Common myeloid progenitor, CD34-positive (primary cell): ENCODE measurements at places on chromosomes 1 and 21.
A peak's percentile ranks its signal among the peaks of the same experiment; 100 is the strongest.

DNA sequence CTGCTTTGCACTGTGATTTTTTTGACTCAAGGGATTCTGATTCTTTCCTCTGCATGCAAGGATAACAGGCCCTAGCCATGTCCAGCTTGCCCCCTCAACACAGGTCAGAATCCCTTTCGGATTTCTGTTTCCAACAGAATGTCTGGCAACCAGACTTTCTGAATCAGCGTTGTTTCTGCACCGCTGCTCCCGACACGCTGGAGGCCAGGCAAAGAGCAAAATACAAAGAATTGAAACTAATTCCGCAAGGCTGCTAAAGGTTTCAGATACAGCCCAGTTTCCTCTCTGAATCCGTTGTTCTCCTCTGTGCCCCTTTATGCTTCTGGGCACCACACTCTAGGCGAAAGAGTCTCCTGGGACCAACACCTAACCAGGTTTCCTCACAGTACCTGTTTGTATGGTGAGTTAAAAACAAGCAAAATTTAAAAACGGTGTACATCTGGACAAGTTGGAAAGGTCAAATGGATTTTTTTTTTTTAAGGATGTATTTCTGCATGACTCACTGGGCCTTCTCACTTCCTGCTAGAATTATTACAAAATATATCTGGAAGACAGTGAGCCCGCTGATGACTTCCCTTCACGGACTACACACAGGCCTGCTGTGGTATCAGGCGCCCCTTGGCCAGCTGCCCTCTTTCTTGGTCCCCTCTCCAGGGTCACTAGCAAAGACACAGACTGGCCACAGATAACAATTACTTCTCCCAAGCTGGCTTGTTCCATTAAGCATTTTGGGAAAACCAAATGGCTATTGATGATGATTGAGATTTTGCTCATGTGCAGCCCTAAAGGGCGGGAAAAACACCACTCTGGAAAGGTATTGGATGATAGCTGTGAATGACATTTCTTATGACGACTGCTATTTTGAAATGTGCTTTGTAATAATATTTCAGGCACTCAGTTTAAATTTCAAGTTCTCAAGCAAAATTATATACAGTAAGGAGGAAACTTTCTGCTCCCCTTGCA lies 118.3 kb downstream of the TGFB2 start:
- H3K4me1 ChIP-seq, result no peaks in the 10 kb centered on the region
- DNase-seq, result no peak
- H3K27ac ChIP-seq, result no peak overlapping the region
- no peak overlapping the region for H3K4me3 ChIP-seq
- H3K36me3 ChIP-seq, result no peaks in the 10 kb centered on the region

GRCh38 chr1:9438431-9439073 lies 100.7 kb upstream of the SLC25A33 start:
- DNase-seq, result no peak
- no peaks in the 10 kb centered on the region for H3K27me3 ChIP-seq
- no peak overlapping the region for H3K27ac ChIP-seq
- H3K4me3 ChIP-seq, result no peak overlapping the region
- no peaks in the 10 kb centered on the region for H3K4me1 ChIP-seq
- no peaks in the 10 kb centered on the region for H3K36me3 ChIP-seq

- no peak for DNase-seq
- no peaks in the 10 kb centered on the region for H3K27me3 ChIP-seq
- H3K27ac ChIP-seq, result no peak overlapping the region
- H3K4me3 ChIP-seq, result no peak overlapping the region
These were observed 34.5 kb downstream of the DIRAS3 start for GRCh38 chr1:68015971-68016370.

- H3K27me3 ChIP-seq, result no peaks in the 10 kb centered on the region
- DNase-seq, result no peak
- H3K4me1 ChIP-seq, result no peaks in the 10 kb centered on the region
- H3K36me3 ChIP-seq, result no peaks in the 10 kb centered on the region
These were observed 51.8 kb upstream of the ZSWIM5 start for GRCh38 chr1:45258059-45258650.

DNA sequence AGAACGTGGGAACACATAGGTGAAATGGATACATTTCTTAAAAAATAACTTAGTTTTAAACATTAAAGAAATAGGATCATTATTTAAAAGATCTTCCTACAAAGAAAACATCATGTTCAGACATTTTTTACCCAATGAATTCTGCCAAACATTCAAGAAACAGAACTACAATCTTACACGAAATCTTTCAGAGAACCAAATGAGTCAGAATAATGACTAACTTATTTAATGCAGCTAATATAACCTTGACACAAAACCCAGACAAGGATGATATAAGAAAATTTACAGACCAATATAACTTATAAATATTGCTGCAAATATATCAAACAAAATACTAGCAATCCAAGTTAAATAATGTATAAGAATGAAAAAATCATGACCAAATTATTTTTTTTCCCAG lies 220.1 kb upstream of the KCNK2 start:
- H3K4me1 ChIP-seq, result no peaks in the 10 kb centered on the region
- DNase-seq, result no peak
- H3K27me3 ChIP-seq, result no peaks in the 10 kb centered on the region

GRCh38 chr1:91754816-91755580 lies 131.0 kb downstream of the TGFBR3 start:
- no peak overlapping the region for H3K27ac ChIP-seq
- no peak for DNase-seq
- H3K27me3 ChIP-seq, result no peaks in the 10 kb centered on the region
- no peaks in the 10 kb centered on the region for H3K36me3 ChIP-seq

DNA sequence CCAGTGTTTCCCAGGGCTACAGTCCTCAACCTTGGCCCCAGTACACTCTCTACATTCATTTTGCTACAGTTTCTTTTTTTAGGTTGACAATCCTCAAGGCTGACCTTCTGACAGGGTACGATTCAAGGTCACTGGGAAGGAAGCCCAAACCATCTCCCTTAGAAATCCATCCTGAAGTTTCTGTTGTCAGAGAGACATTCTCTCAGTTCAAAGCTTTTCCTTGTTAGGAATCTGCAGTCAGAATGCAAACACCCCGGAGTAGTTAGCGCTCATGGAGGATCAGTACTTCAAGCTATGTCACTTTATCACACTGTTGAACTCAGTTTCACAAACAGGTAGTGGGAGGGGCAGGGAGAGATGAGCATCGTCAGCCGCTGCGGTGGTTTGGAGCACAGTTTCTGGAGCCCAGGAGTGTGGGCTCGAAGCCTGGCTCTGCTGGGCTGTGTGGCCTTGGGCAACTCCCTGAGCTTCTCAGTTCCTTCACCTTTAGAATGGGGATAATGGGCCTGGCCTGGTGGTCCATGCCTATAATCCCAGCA lies 4.2 kb downstream of the SLC2A5 start:
- peaks cover 65% of the 10 kb centered on the region for H3K4me1 ChIP-seq
- no peaks in the 10 kb centered on the region for H3K27me3 ChIP-seq
- no peak overlapping the region for H3K27ac ChIP-seq

- DNase-seq, result no peak
- no peak overlapping the region for H3K27ac ChIP-seq
- no peaks in the 10 kb centered on the region for H3K27me3 ChIP-seq
- no peak overlapping the region for H3K4me3 ChIP-seq
- no peaks in the 10 kb centered on the region for H3K4me1 ChIP-seq
These were observed 355.9 kb downstream of the PTPRU start for GRCh38 chr1:29592261-29592615.

- H3K4me3 ChIP-seq, result no peak overlapping the region
- no peaks in the 10 kb centered on the region for H3K36me3 ChIP-seq
- H3K27me3 ChIP-seq, result no peaks in the 10 kb centered on the region
- no peak for DNase-seq
- no peaks in the 10 kb centered on the region for H3K4me1 ChIP-seq
- H3K27ac ChIP-seq, result no peak overlapping the region
These were observed 91.7 kb upstream of the CD34 start for GRCh38 chr1:208002672-208003071.

DNA sequence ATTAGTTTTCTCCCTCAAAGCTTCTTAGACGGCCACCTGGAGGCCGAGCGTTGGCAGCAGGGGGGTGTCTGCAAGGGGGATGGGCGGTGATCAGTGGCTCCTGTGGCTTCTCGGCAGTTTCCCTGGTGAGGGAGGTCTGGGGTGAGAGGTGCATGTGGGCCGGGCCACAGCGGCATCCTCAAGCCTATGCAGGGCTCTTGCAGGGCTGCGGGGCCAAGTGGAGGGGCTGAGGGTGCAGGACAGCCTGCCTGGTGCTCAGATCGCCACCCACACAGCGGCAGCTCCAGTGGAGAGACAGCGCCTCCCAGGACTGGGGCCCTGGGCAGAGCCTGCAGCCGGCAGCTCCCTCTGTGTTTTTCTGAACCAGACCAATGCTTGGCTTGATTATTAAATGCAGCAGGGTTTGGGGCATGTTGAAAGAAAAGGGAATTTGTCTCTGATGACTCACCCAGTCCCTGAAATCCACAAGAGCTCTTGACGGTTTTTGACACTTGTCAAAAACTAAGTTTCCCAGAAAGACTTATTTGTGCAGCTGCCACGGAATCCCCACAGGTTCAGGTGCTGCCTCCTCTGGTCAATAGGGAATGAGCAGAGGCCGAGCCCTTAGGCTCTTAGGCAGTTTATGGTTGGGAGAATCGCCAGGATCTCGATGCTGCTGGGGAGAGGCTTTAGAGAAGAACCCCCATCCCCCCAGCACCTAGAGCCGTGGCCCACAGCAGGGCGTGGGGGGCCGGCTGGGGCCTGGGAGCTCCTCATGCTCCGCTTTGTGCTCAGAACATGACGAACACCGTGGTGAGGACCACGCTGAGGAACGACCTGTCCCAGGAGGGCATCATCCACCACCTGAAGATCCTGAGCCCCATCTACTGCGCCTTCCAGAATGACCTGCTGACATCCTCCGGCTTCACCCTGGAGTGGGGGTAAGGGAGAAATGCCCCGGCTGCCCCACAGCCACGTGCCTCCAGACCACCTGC lies 54.7 kb downstream of the UMODL1 start:
- peaks cover 81% of the 10 kb centered on the region for H3K4me1 ChIP-seq
- H3K27ac ChIP-seq, result peak overlapping the region; percentile 59
- H3K4me3 ChIP-seq, result no peak overlapping the region
- H3K36me3 ChIP-seq, result no peaks in the 10 kb centered on the region

DNA sequence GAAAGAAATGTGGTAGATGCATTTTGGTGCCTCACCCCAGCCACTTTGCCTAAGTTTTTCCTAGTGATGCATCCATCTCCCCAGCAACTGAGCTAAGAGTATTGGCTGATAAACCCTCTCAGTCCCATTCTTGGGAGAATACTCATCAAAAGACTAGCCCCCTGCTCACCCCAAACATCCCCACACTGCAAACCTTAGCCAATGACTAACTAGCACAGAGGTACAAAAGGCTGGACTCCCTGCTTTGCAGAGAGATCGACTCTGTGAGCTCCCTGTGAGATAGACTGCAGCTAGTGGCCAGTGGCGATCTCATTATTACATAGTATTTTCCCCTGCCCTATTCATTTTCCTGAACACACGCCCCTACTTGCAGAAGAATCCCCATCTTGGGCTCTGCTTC lies 155.3 kb downstream of the HHIPL2 start:
- no peaks in the 10 kb centered on the region for H3K36me3 ChIP-seq
- H3K27ac ChIP-seq, result no peak overlapping the region
- no peaks in the 10 kb centered on the region for H3K27me3 ChIP-seq
- H3K4me3 ChIP-seq, result no peak overlapping the region

- no peak for DNase-seq
- H3K4me1 ChIP-seq, result peaks cover 31% of the 10 kb centered on the region
- H3K36me3 ChIP-seq, result peaks cover 79% of the 10 kb centered on the region
- H3K27me3 ChIP-seq, result no peaks in the 10 kb centered on the region
- H3K4me3 ChIP-seq, result no peak overlapping the region
- no peak overlapping the region for H3K27ac ChIP-seq
These were observed 4.2 kb downstream of the SFPQ start for GRCh38 chr1:35188578-35189392.

DNA sequence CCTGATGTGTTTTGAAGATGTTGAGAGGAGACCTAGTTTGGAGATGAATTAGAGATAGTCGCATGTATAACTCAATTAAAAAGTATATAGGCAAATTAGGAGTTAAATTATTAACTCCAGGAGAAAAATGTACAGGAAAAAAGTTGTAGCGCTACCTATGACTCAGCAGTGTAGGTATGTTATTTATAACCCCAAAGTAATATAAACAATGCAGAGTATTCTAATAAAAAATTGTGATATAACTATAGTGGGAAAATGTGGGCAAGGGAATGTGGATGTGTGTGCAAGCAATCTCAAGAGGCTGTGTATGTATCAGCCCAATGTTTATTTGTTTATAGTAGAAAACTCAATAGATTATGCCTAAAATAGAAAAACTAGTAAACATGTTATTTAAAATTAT lies 144.5 kb downstream of the BRINP2 start:
- no peaks in the 10 kb centered on the region for H3K36me3 ChIP-seq
- H3K27me3 ChIP-seq, result no peaks in the 10 kb centered on the region
- H3K4me1 ChIP-seq, result no peaks in the 10 kb centered on the region

GRCh38 chr1:4603295-4604110 lies 50.9 kb upstream of the AJAP1 start:
- H3K4me1 ChIP-seq, result peaks cover 22% of the 10 kb centered on the region
- H3K4me3 ChIP-seq, result no peak overlapping the region
- no peak overlapping the region for H3K27ac ChIP-seq
- peaks cover 2% of the 10 kb centered on the region for H3K27me3 ChIP-seq
- H3K36me3 ChIP-seq, result no peaks in the 10 kb centered on the region
- DNase-seq, result peak; percentile 98

GRCh38 chr1:65332821-65333220 lies 23.5 kb downstream of the DNAJC6 start:
- no peak for DNase-seq
- H3K4me3 ChIP-seq, result no peak overlapping the region
- H3K4me1 ChIP-seq, result no peaks in the 10 kb centered on the region

DNA sequence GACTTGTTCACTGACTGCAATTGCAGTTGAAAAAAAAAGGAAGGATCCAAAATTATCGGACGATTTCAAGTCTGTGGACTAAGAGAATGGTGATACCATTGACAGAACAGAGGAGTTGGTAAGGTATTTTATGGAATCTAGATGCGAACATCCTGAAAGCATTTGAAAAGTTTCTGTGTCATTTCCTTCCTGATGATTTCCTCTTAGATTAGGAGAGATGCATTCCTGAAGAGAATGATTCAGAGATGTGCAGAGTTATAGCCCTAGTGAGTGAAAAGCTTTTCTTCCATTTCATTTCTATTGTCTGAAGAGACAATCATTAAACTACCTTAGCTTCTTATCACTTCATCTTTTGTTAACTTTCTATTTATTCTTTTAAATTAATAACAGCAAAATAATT lies 200.0 kb downstream of the KCNK2 start:
- H3K27me3 ChIP-seq, result no peaks in the 10 kb centered on the region
- no peaks in the 10 kb centered on the region for H3K36me3 ChIP-seq
- no peak overlapping the region for H3K27ac ChIP-seq
- DNase-seq, result no peak

DNA sequence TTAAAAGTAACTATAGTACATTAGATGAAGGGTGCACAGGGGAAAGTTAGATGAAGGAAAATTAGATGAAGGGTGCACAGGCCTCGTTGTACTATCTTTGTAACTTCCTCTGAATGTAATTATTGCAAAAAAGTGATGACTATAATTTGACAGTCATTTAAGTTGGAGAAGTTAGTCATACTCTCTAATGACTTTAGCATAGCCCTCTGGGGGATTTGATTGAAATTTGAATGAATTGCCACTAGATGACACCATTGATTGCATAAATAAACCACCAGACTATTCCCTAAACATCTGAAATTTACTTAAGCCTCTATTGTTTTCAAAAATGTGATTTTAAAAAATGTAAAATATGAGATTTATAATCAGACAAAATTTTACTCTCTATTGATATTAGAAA lies 102.6 kb downstream of the TPR start:
- no peaks in the 10 kb centered on the region for H3K27me3 ChIP-seq
- H3K4me1 ChIP-seq, result no peaks in the 10 kb centered on the region
- H3K36me3 ChIP-seq, result no peaks in the 10 kb centered on the region
- DNase-seq, result peak; percentile 21

GRCh38 chr1:64366821-64367220 lies 103.1 kb upstream of the CACHD1 start:
- H3K27me3 ChIP-seq, result no peaks in the 10 kb centered on the region
- DNase-seq, result no peak
- no peak overlapping the region for H3K4me3 ChIP-seq
- H3K4me1 ChIP-seq, result no peaks in the 10 kb centered on the region
- H3K36me3 ChIP-seq, result no peaks in the 10 kb centered on the region
